ENCODE measurements at places on chromosomes 2 and 18.
A peak's percentile ranks its signal among the peaks of the same experiment; 100 is the strongest.

- peak; percentile 86 for DNase-seq
These were observed at the start of gene OSBPL1A for GRCh38 chr18:24397694-24398368. Gene OSBPL1A (minus strand): TSS chr18:24397824. CDS start chr18:24377533, 20,291 bp downstream.

- no peak for DNase-seq
These were observed 194.0 kb downstream of the NDUFA10 start for GRCh38 chr2:239831001-239831731.

DNA sequence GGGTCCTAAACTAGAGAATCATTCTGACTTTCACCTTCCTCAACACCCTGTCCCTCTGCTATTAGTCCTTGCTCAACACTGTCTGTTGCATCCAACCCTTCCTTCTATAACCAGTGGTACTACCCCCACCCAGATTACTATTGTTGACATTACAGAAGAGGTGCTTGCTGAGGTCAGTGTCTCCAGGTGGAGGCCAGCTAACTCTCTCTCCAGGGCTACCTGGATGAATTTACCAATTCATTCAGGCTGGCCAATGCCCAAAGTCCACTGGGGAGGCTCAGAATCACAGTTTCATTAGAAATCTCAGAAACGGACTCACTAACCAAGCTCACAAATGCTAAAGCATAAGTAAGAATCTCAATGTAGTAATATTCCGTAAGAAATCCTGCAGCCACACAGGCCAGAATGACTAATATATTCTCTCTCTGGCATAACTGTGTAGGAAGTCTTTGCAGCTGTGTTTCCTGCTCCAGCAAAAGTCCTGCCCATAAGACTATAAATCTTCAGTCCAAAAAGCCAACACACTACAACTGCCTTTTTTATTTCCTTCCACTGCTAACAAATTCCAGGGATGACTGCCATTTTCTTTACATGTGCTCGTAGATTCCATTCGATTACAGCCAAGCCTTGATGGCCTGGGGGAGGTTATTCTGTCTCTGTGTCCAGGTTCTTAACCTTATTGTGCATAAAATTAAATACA is 10.0 kb upstream of the TTR start:
- DNase-seq = no peak

DNA sequence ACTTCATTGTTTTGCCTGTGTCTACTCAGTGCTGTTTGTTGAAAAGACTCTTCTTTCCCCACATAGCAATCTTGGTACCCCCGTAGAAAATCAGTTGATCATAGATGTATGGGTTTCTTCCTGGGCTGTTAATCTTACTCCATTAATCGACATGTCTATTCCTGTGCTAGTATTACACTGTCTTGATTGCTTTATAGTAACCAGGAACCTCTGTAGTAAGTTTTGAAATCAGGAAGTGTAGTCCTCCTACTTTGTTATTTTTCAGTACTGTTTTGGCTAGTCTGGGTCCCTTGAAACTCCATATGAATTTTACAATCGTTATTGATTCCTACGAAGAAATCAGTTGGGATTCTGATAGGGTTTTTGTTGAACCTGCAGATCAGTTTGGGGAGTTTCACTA is 78.8 kb upstream of the FAM136A start:
- no peak for DNase-seq

DNA sequence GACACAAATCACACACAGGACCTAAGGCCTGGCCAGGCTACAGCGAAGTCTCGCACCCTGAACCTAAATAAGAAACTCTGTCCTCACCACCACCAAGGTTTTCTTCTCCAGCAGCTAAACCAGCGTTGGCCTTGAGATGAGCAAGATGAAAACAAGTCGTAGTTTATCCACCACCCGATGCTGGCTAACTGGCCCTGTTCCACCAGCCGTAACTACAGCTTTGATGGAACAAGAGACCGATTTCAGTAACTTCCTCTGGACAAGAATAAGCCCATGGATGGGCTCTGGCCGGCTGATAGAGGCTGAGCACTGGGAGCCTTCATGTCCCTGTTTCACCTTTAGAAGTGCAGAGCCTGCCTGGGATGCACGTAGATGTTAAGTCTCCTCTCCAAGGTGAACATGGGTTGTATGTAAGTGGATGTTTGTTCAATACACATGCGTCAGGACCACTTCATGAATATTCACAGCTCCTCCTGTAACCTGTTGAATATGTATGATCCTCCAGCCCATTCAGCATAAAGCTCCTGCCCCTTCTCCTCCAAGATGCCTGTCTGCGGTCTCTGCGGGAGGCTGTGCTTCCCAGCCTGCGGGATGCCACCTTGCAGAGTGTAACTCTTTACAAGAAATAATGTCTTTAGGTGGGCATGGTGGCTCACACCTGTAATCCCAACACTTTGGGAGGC is 24.2 kb downstream of the ADI1 start:
- no peak for DNase-seq

GRCh38 chr2:132929786-132930185 is 259.8 kb upstream of the LYPD1 start:
- no peak for DNase-seq

DNA sequence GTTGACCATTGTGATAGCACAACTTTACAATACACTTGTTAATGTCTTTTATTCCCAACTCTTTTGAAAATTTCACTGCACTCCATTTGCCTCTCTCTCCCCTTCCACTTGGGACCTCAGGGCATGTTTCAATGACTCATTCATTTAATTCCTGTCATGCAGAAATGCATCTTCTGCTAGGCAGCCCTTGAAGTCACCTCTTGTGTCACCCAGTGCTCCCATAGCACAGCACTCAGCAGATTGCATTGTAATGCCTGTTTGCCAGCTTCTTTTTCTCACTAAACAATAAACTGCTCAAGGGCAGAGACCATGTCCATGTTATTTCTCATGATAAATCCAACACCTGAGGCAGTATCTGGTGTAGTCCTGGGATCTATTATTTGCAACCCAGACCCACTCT is 85.9 kb upstream of the ACSL3 start:
- DNase-seq = no peak

GRCh38 chr2:31337860-31338259 is 76.7 kb downstream of the XDH start:
- DNase-seq = no peak

DNA sequence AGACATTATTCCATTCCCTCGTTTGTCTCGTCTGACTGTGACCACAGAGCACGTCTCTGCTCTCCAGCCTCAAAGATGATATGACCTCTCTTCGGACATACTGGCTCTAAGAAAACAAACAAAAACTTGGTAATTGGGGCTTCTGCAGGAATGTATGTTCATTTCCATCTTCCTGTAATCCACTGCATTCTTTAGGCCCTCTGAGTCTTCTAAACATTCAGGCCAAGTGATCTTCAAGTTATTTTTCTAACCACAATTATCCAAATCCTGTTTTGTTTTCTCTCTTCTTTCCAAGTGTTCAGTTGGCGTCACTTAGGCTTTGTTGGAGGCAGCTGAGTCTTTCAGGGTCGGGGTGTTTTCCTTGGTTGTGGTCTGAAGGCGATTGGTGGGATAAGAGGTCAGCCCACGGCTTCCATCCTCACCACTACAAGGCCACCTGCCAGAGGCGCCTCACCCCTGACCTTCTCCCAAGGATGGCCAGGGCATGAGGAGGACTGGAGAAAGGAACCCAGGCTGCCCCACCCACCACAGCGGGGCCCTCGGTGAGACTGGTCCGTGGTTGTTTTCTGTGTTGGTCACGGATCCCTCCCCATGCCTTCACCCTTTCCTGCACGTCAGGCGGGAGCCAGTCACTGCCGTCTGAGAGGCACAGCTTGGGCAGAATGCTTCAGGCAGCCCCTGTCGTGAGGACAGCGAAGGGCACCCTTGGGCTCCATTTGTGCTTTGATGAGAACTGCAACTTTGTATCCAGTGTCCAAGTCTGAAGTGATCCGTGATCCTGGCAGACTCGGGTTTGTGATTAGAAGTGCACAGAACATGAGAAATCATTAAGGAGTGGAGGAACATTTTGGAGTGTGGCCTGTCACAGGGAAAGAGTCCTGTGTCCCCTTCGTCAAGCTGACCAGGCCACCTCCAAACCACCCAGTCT is 88.6 kb upstream of the FHL2 start:
- DNase-seq = no peak

DNA sequence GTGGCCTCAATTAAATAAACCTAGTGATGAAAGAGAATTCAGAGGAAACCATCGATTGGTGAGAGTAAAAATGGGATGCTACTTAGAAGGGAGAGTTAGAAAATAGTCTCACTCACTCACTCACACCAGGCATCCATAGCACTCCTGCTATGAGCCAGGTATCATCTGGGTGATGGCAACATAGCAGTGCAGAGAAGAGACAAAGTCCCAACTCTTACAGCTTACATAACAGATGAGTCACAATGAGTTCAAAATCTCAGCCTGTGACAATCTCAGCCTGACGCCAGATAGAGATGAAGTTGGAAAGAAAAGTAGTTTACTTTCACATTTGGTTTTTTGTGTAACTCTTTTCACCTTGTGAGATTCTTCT is 55.4 kb upstream of the THOC1 start:
- DNase-seq = no peak

DNA sequence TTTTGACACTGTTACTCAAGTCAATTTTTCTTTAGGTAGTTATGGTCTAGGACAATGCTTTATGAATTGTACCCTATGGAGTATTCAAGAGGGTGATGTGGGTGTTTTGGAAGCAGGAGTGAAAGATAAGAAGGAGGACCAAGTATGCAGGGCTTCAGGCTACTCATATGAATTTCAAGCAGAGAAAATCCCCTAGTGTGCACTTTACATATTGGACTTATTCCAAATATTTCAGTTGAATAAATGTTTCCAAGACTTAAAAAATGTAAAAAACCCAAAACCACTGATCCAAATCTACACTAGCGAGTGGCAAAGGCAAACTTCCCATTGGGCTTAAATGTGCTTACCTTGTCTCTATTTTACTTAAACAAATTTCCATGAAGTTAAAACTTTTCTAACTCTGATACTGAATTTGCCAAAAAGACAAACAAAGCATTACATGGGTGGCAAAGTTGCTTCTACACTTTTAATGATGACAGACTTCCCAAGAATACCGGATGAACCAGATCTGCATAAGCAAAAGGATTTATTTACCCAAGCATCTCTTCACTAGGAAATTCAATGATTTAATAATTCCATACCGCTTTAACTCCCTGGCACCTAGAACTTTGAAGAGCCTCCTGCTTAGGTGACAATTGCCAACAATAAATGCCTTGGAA is 1233.5 kb upstream of the NXPH2 start:
- no peak for DNase-seq

DNA sequence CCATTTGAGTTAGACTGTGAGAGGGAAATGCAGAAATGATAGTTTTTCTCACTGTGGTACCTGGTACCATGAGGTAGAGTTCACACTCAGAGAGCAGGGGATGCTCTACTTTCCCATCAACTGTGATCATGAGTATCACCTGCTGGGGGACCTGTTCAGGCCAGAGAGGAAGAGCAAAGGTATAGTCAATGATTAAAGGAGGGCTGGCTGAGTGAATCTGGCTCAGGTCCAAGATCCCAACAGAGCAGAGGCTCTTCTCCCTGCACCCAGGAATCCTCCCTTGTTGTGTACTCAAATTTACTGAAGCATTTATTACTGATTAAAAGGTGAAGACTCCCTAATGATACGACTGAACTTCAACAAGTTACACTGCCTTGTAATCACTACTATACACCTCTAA is 104.6 kb upstream of the CHRNA1 start:
- no peak for DNase-seq

DNA sequence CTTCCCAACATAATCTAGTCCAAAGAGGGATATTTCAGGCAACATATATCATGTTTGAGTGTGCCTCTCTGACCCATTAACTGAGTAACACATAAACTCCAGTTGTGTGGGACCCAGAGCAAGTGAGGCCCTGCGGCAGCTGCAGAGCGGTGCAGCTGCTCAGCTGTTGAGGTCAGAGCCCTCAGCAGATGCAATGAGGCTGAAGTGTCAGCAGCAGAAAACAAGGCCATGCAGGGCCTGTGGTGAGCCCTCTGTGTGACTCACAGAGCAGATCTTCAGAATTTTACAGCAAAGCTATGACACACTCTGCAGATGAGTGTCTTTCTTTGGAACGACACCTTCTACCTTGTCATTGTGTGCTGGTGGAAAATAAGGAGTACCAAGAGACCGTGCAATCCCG is 168.5 kb downstream of the CBLN2 start:
- DNase-seq = no peak

DNA sequence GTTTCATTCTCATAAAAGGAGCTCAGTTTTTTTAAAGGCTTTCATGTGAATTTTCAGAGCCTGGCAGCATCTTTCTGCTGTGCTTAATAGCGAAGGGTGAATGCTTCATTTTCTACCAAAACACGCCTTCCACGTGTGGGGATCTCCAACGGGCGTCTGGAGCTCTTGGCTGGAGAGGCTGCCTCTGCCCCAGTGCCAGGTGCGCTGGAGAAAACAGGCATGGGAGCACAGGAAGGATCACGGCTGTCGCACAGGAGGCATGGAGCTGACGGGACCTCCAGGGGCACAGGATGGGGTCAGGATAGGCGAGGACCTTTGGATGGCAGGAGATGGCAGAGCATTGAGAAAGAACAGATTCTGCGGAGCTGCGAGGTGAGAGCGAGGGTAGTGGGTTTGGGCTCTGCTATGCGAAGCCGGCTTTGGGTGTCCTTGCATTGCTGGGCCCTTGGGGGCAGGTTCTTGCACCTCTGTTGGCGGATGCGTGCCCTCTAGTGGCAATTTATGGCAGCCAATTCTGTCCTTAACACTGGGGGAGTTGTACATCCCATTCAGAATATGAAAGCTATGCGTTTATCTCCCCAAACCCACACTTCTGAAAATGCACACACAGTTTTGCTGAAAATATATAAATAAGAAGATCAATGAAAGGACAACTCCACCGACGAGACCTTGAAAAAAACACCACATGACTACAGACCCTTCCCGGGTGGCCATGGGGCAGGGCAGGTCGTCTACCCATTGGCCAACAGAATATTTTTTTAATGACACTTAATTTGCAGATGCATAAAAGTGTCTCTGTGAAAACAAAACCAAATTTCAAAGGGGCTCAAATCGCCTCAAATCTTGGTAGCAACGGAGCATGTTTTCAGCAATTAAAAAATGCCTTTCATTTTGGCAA is 90.4 kb upstream of the SLC35G4 start:
- DNase-seq = no peak

DNA sequence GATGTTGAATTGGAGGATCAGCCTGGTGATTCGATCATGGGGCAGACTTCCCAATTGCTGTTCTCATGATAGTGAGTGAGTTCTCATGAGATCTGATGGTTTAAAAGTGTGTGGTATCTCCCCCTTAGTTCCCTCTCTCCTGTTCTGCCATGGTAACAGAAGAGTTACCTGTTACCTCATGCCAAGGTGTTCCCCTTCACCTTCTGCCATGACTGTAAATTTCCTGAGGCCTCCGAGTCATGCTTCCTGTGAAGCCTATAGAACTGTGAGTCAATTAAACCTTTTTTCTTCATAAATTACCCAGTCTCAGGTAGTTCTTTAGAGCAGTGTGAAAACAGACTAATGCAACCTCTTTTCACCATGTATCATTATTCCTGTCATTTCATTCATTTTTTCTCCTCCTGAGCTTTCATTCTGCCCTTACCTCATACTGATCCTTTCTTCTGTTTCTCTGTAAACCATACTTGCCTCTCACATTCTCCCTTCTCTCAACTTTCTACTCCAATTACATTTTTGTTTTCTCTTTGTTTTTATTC is 22.0 kb downstream of the STARD6 start:
- DNase-seq = no peak

GRCh38 chr2:144151851-144152250 is 368.1 kb downstream of the ZEB2 start:
- no peak for DNase-seq

GRCh38 chr2:54999182-54999581 is 51.1 kb downstream of the RTN4 start:
- no peak for DNase-seq

Data from RWPE2 (cell line).